AG20443 (cell line): ENCODE measurements at places on chromosomes 1 and 21.

DNA sequence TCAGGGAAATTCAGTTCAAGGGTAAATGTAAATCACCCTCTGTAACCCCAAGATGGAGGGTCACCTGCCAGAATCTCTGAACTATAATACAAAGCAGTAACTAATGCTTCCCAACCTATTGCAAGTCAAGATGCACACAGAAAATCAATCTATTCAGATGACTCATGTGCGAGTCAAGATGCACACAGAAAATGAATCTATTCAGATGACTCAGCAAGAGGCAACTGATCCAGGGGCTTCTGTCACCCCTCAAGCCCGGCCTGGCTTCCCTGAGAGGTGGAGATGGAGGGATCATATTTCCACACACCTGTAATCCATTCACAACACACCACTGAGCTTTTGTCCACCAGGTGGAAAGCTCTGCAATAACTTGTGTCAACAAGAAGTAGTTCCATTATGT is 17.4 kb upstream of the HIVEP3 start:
- DNase-seq = no peak

DNA sequence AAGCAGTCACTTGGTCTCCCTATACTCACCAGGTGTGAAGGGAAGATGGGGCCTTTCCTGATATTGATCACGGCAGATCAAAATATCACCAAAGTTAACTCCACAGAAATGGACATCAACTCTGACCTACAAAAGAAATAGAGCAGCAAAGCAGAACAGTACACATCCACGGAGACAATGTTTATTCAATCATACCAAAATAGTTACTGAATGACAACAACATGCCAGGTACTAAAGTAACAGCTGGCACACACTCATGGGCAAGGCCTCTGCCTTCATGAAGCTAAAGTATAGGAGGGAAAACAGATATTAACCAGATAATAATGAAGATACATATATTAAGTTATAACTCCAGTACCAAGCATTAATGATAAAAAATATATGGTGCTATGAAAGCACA is 59.2 kb upstream of the RASAL2 start:
- no peak for DNase-seq

DNA sequence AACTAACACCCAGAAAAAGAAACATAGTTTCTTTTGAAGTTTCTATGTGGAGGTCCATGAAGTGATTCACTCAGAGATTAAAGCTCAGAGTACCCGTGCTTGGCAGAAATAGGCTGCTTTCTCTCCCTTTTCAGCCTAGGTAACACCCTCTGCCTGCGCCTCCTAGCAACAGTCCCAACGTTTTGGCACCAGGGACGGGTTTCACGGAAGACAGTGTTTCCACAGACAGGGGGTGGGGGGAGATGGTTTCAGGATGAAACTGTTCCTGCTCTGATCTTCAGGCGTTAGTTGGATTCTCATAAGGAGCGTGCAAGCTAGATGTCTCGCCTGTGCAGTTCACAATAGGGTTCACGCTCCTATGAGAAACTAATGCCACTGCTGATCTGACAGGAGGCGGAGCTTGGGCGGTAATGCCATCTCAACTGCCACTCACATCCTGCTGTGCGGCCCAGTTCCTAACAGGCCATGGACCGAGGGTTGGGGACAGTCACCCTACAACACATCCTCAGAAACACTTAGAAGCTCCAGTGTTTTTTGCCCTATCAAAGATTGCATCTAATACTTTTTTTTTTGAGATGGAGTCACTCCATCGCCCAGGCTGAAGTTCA is 53.2 kb downstream of the CHML start:
- no peak for DNase-seq

DNA sequence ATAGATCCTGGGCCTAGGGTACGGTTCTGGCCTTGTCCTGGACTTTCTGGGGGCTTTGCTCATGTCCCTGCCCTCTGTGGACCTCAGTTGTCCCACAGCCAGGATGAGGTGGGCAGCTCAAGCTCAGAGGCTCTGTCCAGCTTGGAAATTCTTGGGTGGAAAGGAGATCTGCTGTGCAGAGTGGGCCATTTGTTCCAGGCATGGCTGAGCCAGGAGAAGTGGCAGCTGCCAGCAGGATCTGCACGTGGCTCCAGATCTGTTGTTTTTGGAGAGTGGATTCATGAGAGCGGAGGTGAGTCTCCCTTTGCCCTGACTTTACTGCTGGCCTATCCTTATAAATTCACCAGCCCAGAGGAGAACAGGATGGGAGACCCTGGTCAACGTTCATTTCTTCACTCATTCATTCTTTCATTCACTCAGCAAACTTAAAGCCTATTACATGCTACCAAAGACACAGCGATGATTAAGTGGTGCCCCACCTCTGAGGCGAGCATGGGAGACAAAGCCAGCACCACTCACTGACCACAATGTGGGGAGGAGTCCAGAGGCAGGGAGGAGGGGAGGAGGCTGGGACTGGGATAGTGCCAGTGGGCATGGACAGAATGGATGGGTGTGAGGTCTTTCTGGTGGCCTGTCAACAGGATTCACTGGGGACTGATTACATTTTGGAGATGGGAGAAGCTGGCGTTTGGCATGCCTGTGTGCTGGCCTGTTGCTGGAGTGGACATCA is 205.1 kb downstream of the TRABD2B start:
- no peak for DNase-seq

DNA sequence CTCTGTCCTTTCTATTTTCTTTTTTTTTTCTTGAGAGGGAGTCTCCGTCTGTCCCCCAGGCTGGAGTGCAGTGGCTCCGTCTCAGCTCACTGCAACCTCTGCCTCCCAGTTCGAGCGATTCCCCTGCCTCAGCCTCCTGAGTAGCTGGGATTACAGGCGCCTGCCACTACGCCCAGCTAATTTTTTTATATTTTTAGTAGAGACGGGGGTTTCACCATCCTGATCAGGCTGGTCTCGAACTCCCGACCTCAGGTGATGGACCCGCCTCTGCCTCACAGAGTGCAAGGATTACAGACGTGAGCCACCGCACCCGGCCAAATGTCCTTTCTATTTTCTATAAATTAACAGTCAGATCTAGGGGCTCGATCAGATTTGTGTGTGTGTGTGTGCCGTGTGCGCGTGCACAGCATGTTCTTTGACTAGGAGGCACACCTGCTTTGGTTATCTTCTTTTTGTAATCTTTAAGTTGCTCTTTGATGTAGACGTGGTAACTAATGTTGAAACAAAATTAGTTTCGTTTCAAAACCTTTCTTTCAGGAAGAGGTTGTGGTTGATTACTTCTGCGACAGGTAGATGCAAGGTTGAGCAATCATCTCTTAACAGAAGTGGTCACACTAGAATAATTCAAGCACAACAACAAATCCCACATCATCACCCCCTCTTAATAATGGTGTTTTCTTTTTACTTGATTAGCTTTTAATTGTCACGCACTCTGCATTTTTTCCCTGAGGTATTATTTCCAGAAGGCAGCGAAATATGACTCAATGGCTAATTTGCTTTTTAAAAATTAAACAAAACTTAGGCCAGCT is 779 bp upstream of the DEGS1 start:
- no peak for DNase-seq

- DNase-seq = no peak
Observed at GRCh38 chr1:93235261-93235660, 54.7 kb downstream of the CCDC18 start.

DNA sequence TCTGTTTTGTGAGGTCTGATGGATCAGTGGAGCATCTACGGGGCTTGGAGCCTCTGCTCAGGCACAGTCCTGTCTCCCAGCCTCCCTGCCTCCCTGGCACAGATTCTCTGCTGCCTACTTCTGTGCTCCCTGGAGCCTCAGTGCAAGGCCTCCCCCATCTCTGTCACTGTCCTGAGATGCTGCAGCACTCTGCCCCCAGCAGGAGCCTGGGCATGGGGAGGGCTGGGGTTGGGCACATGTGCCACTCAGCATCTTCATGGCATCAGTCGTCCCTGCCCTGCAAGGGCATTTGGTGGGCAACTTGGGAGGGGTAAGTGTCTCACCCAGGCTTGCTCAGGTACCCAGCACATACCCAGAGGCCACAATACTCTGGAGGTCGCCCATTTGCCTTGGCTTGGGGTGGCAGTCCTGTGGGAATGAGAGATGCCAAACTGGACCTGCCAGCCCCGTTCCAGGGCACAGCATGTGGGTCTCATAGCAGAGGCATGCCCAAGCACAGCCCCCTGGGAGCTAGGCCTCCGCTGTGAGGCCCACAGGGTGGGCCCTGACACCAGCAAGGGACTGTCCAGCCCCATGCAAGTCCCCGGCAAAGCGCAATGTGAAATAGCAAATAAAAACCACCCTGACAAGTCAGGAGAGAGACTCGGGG is 28.7 kb downstream of the PADI3 start:
- no peak for DNase-seq

DNA sequence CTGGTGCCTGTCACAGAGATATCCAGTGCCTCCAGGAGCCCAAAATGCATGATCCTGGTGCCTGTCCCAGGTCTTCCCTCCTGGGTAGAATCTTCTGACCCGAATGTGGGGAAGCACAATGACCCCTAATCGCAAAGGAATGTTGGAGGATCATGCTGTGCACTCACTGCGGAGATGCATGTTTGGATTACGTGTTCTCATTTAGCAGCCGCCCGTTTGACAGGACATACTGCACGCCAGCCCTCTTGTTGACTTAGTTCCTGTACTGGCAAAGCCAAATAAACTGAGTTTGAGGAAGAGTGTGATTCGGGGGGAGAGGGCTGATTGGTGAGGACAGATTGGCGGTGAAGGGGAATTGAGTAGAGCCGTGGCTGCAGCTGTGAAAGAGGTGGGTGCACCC is 85.9 kb upstream of the SIM2 start:
- DNase-seq = peak; percentile 30

DNA sequence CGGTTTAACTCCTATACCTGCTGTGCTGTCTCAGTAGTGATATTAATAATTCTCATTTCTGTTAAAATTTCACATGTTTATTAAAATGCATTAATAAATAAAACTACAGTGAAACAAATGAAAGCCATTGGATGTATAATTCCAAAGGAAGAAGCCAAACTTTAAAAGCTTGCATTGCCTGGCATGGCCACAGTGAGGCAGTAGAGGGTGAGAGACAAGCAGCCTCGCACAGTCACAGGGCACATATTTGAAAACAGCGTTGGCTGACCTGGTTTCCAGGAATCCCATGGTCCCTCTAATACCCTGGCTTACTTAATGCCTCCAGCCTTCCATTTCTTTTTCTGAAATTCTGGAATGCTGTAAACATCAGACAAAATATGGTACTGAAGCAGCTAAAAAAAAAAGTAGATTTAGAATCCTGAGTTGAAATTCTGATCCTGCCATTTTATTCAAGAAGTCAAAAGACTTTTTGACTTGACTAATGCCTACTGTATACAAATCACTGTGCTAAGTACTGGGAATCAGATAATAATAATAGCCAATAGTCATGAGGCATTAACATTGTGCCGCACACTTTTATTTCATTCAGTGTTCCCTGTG is 6.7 kb upstream of the RNASEL start:
- peak; percentile 74 for DNase-seq

- no peak for DNase-seq
Observed at GRCh38 chr21:37642493-37642892, 273.8 kb downstream of the KCNJ6 start.

- DNase-seq = peak; percentile 77
Observed at GRCh38 chr1:224447251-224447650, 12.7 kb upstream of the WDR26 start.

DNA sequence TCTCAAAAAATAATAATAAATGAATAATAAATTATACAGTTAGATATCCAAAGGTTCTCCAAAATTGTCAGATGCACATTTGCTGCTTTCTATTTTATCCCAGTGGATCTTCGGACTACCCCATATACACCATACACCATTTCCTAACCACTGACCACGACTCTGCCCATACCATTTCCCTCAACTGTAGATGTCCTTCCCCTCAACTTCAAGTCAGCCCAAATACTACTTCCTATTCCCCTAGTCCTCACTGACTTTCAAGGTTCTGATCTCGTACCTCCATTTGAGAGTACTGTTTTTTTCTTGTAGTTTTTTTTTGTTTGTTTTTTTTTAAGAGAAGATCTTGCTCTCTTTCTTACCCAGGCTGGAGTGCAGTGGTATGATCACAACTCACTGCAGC is 19.6 kb downstream of the EIF4G3 start:
- DNase-seq = no peak

GRCh38 chr1:167122568-167122967 is 28.7 kb downstream of the STYXL2 start:
- DNase-seq = no peak

DNA sequence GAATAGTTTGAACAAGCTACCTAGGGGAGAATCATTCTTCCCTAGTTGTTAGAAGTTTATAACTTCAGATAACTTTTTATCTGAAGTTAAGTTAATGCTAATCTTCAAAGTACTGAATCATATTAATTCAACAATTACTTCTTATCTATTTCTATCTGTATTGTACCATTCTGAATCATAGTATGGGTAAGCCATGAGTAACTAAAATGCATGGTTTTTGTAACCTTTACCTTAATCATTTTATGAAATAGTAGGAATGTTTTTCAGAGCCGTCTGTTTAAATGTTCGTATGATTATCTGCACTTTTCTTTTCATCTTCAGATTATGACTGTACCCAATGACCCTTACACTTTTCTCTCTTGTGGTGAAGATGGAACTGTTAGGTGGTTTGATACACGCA is 50.3 kb upstream of the MPC2 start:
- DNase-seq = no peak

DNA sequence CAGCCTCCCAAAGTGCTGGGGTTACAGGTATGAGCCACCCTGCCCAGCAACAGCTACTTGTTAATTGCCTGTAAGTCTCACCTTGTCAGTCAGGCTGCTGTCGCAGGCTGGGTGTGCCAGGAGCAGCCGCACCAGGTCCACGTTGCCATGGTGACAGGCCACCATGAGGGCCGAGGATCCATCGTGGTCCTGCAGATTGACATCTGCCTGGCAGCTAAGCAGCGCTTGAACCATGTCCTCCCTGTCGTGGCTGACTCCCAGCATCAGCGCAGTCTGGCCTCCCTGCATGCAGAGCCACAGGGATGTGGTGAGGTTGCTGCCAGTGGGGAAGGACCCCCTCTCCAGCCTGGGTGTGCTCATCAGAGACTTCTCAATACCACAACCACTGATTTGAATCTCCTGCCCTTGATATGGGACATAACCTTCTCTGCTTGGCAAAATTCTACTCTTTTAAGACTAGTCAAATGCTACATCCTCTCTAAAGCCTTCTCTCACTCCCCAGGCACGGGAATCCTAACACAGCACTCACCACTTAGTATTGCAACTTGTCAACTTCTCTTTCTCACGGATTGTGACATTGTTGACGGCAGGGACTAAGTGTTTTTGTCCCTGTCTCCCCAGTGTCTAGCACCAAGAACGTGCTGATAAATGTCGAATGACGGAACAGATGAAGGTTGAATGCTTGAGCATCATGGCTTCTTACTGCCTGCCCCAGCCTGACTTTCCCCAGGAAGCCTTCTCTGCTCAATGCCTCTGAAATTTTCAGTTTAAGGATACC is 52.9 kb downstream of the L1TD1 start:
- DNase-seq = no peak
